ENCODE measurements at places on chromosomes 5 and 9. TPM values are rescaled to one million over a fixed set of nuclear protein-coding genes. Genes with fewer than 3 reads are reported as not detected.

PCDHGA7 gene
- total RNA-seq, result 4.1 TPM

UNC13B gene
- total RNA-seq, result 14.9 TPM

TIMD4 gene
- not detected for total RNA-seq

ST8SIA4 gene
- 0.28 TPM for total RNA-seq

ADAMTS19 gene
- 36.3 TPM for total RNA-seq

ZFP2 gene
- 0.83 TPM for total RNA-seq

GABRA1 gene
- total RNA-seq, result not detected

DNAI1 gene
- total RNA-seq, result not detected

IL4 gene
- total RNA-seq, result not detected

C6 gene
- 0.28 TPM for total RNA-seq

OR1Q1 gene
- total RNA-seq, result not detected

C8G gene
- not detected for total RNA-seq

PCDHAC1 gene
- total RNA-seq, result 0.18 TPM

FAM114A2 gene
- 30.2 TPM for total RNA-seq

PHAX gene
- 57.8 TPM for total RNA-seq

C1QTNF3 gene
- total RNA-seq, result 2.0 TPM

GDA gene
- total RNA-seq, result not detected

PHF24 gene
- total RNA-seq, result under 0.01 TPM

KCTD16 gene
- 2.4 TPM for total RNA-seq
